ENCODE measurements at places on chromosomes 11 and 22. TPM values are rescaled to one million over a fixed set of nuclear protein-coding genes. Genes with fewer than 3 reads are reported as not detected.

MTMR2 gene
- total RNA-seq = 20.3 TPM

DNA sequence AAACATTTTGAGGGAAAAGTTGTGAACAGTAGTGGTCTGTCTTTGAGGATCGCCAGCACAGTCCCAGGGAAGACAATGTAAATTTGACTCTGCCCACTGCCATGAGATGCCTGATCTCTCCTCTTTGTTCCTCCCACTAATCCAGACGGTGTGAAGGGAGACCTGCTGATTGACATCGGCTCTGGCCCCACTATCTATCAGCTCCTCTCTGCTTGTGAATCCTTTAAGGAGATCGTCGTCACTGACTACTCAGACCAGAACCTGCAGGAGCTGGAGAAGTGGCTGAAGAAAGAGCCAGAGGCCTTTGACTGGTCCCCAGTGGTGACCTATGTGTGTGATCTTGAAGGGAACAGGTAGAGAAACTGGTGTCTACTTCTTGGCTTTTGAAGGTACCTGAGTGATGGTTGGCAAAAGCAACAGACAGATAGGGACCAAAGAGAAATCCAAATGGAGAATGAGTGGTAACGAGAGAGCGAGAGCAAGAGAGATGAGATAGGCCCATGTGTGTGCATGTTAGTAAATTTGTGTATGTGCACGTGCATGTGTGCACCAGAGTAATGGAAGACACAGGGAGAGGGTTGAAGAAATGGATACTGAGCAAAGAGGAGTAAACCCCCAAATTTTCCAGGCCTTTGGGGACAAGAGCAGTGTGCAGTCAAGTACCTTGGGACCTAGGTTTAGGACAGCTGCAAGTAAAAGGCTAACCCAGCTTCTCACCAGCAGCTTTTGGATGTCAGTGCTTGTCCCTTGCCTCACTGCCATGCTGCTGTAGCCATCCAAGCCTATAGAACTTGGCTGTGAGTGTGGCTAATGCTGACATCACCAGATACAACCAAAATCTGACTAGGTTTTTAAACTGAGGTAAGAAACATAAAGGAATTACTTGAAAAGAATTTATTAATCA, 1.9 kb downstream of the NNMT start:
- DNase-seq = peak; percentile 19

GRCh38 chr22:21593406-21594232, 26.1 kb downstream of the UBE2L3 start:
- no peak for DNase-seq

PLEKHA7 gene
- 1.3 TPM for total RNA-seq

DNA sequence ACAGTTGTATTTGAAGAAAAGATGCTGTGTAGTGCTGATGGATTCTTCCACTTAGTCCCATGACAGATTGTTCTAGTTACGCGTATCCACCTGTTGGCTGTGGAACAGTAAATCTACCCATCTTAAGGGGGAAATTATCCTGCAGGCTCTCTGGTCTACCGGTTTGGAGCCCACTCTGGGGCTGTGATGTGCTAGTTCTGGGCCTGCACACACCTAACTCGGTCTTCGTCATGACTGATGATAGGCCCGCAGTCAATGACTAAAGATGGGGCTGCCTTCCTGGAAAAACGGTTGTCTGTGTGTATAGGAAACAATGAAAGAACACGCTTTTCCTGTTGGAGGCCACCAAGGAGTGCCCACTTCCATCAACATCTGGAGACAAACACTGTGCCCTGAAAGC, 6.2 kb upstream of the RBM4B start:
- no peak for DNase-seq

DNA sequence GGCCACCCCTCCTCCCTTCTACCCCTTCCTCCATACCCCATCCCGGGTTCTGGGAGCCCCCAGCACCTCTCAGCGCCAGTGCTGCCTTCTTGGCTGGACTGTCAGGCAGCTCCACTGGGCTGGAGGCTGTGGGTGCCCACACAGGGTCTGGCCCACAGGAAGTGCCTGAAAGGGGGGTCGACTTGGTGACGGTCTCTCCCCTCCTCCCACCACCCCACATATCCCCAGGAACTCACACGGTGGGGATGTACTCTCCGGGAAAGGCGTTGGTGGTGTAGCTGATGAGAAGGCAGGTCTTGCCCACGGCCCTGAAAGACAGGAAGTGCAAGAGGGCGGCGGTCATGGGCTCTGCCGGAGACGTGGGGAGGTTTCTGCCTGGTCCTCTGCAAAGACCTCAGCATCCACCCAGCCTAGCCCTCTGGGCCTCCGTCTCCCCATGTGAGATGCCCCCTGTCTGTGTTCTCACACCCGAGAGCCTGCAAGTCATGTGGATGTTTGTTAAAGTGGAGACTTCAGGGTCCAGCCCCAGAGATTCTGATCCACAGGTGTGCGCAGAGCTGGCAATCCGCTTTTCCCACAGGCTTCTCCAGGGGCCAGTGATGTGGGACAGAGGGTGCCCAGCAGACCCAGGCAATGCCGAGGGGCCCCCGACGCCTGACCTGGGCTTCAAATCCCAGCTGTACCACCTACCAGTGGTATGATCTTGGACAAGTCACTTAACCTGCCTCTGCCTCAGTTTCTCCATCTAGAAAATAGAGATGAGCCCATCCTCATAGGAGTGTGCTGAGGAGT, 2.5 kb downstream of the RAC2 start:
- DNase-seq = no peak

DNA sequence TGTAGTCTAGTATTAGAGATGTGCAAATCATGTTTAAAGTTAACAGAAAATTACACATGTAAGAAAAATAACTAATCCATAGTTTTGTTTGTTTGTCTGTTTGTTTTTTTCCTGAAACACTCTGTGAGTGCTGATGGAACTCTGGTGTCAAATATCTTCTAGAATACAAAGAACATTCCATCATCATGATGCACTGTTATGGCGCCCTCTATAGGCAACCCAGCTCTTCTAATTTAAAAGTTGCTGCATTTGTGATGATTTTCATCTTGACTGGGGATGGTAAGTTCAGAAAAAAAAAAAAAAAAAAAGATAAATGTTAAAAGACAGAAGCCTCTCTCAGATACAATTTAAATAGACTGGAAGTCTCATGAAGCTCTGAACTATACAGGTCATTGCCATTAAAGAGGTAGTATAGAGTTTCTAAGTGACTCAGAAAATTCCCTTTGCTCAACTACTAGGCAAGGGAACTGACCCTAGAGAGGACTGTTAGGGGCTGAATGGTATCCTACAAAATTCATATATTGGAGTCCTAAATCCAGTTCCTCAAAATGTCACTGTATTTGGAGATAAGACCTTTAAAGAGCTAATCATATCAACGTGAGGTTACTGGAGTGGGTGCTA, 597.2 kb upstream of the ANO3 start:
- peak; percentile 41 for DNase-seq

GRCh38 chr11:113977071-113977490, 2.2 kb downstream of the HTR3A start:
- no peak for DNase-seq

- DNase-seq = peak; percentile 81
These were observed 568 bp upstream of the KMT5B start for GRCh38 chr11:68213555-68214172.

DNA sequence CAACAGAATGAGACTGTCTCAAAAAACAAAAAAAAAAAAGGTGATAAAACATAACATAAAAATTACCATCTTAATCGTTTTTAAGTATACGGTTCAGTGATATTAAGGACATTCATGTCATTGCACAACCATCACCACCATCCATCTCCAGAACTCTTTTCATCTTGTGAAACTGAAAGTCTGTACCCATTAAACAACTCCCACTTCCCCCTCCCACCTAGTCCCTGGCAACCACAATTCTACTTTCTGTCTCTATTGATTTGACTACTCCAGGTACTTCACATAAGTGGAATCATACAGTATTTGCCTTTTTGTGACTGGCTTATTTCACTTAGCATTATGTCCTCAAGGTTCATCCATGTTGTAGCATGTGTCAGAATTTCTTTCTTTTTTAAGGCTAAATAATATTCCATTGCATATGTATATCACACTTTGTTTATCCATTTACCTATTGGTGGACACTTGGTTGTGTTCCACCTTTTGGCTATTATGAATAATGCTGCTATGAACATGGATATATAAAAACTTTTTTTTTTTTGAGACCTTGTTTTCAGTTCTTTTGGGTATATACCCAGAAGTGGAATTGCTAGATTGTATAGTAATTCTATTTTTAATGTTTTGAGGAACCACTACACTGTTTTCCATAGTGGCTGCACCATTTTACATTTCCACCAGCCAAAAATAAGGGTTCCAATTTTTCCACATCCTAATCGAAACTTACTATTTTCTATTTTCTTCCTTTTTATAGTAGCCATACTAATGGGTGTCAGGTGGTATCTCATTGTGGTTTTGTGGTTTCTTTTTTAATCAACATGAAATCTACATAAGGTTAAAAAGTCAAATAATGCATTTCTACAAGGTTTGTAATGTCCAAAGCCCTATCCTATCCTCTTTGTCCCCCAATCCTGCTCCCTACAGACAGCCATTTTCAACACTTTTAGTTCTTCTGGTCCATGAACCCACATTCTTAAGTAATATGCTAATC, 23.4 kb upstream of the PIK3C2A start:
- no peak for DNase-seq

OR10A6 gene
- total RNA-seq = not detected

HEPHL1 gene
- 0.06 TPM for total RNA-seq

DNA sequence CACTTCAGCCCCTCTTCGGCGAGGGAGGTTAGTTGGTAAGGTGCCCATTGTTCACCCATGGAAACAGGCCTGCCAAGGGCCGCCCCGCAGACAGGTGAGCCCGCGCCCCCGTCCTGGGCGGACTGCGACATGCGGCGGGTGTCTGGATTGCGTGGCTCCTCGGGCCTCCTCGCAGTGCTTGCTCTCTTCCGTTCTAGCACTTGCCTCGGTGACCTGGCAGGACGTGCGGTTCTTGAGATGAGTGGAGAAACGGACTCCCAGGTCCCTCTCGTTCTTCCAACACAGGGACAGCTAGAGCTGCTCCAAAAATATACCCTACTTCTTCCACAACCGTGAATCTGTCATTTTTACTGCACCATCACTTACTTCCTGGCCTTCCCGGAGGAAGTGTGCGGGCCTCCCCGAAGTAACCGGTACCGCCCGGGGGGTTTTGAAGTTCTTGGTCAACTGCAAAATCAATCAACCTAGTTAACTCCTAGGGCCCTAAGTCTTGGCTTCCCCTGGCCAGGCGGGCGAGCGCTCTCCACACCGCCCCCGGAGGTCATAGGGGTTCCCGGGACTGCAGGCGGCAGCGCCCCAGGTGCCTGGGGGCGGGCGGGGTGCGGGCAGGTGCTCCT, 745 bp upstream of the ZBTB44 start:
- no peak for DNase-seq

DNA sequence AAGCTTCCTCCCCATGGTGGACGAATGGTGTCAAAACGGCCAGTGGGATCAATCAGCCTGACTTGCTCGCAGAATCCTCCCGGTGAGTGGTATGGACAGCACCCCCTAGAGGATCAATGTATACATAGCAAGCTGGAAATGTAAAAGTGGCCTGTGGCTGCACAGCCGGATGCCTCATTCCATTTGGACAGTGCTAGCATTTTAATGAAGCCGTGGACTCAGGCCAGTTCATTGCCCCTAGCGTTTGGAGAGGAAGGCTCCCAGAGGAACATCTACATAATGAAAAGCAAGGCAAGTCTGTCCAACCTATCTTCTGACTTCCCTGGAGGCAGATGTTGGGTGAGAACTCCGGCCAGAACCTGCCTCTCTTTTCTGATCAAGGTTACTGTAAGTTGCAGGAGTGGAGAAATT, 942.3 kb downstream of the NTM start:
- peak; percentile 69 for DNase-seq

C22orf42 gene
- not detected for total RNA-seq

OR10W1 gene
- total RNA-seq = not detected

DBX1 gene
- not detected for total RNA-seq

LUZP2 gene
- total RNA-seq = 0.07 TPM

OR52I1 gene
- total RNA-seq = not detected

DNA sequence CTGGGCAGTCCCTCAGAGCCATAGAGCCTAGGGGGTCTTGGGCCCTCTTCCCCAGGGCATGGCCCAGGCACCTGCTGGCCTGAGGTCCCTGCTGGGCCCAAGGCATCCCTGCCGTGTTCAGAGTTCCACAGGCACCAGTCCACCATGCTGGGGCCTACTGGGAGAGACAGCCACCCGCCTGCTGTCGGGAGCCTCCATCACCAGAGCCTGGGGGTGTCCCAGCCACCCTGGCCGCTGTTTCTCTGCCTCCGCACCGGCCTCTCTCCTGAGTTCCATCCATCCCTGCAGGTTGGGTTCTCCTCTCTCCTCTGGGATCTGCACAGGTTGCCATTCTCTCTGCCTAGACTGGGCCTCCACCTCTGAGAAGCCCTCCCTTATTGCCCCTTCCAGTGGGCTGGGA, 68.6 kb downstream of the KCNQ1 start:
- no peak for DNase-seq

SLCO2B1 gene
- not detected for total RNA-seq

- no peak for DNase-seq
These were observed 22.9 kb downstream of the TMEM123 start for GRCh38 chr11:102429691-102430090.

- DNase-seq = peak; percentile 65
These were observed at the start of gene FADS3 for GRCh38 chr11:61891331-61892084. FADS3 (minus strand) TSS chr11:61891545; CDS start chr11:61891381, 164 bp downstream.

DNA sequence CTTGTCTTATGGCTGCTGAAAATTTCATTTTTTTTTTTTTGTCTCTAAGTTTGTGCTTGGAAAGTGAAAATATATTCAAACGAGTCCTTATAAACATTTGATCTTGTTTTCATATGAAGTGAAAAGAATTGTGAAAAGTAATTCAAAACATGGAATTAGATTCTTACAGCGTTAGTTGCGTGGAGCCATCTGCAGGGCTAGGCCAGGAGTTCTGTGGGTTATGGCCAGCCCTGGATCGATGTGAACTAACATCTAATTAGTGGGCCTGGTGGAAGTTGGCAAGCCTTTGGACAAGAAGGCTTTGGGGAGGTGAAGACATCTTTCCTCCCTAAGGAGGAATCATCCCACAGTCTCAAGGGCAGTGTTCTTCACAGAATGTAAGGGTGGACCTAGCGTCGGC, 37.2 kb downstream of the PARVA start:
- no peak for DNase-seq

DNA sequence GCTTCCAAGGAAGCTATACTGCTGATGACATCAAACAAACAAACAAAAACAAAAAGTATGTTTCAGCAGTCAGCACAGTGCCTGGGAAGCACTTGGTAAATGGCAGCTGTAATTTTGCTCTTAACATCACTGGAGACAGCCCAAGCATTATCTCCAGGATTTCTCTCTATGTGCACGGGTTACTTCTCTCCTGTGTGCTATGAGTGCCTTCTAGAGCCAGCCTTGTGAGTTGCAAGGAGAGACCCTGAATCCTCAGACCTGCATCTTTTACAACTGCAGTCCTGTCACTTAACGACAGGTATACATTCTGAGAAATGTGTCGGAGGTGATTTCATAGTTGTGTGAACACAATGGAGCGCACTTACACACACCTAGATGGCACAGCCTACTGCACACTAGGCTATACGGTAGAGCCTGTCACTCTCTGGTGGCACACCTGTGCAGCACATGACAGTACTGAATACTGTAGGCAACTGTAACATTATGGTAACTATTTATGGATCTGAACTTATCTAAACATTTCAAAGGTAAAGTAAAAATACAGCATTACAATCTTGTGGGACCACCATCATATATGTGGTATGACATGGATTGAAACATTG, 662.5 kb upstream of the B3GAT1 start:
- no peak for DNase-seq

- DNase-seq = no peak
These were observed 2.2 kb downstream of the IFITM5 start for GRCh38 chr11:297051-297585.

GRCh38 chr11:126725521-126725920, 275.0 kb downstream of the KIRREL3 start:
- no peak for DNase-seq

GRCh38 chr11:66285250-66285947, 3.5 kb downstream of the YIF1A start:
- DNase-seq = no peak

Measured in HT1080 (cell line).